ENCODE measurements at places on chromosomes 3 and 15.

DNA sequence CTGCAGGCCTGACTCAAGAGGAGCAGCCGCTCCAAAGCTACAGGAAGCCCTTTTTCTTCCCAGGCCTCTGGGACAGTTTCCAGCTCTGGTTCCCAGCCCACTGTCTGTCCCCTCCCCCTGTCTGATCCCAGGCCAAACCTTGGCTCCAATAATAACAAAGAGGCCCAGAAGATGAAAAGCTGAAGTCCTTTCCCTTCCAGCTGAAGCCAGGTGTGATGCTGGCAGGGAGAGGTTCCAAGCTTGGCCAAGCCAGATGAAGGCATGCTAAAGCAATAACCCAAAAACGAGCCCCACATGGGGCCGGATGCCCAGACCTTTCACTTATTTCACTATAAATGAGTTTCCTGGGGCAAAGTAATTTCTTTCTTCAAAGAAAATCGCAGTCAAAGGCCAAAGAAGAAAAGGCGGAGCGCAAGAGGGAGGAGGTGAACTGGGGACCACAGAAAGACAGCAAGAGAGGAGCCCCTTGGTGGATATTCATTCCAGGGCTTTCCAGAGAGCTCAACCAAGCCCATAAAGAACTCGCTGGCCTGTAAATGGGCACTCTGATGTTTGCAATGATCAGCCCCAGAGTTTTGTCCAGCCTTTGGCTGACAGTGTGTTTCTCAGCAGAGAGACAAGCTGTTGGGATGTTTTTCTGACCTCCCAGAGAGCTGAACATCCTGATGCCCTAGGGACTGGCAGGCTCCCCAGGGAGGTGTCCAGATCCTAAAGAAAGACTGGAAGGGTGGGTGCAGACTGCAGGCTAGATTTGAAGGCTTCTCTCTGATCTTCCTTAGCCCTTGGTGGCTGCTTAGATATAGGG lies 157.6 kb downstream of the UACA start:
- no peak overlapping the region for H3K4me3 ChIP-seq
- peak overlapping the region; percentile 38 for H3K27ac ChIP-seq
- no peaks in the 10 kb centered on the region for H3K36me3 ChIP-seq
- no peak for DNase-seq
- H3K4me1 ChIP-seq = peaks cover 5% of the 10 kb centered on the region

DNA sequence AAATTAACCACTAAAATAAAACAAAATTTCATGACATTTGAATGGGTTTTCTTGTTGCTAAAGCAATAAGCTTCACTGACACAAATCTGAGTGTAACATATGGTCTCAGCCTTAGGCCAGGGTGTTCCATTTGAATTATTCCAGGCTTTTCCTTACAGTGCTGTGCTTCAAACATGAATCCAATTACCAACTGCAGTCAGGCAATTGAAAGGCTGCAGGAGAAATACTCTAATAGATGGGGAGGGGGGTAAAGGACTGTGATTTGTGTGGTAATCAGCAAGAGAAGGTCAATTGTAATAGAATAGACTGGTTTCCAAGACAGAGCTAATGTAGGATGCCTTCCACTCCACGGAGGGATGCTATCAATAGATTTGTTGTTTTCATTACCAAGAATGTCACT lies 466.7 kb downstream of the C3orf38 start:
- no peak overlapping the region for H3K4me3 ChIP-seq
- DNase-seq = no peak
- no peaks in the 10 kb centered on the region for H3K27me3 ChIP-seq
- H3K36me3 ChIP-seq = no peaks in the 10 kb centered on the region
- no peak overlapping the region for H3K27ac ChIP-seq

DNA sequence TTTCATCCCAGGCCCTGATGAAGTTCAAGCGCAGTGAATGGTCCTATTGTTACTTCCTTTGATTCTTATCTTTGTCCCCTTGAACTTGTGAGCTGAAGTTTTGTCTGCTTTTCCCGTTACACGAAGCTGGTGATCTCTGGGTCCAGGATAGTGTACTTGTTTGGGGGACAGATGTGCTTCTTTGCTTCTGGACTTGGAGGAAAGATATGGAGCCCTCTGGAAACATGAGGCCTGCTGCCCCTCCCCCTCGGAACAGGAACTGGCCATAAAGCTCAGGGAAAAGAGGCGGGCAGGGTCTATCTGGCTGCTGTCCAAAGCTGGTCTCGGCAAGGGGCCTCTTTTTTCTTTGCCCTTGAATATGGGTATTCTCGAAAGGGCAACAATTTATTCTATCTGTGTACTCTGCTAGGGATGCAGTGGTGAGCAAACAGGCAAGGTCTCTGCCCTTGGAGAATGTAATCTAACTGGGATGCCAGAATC lies 47.6 kb downstream of the IDH2 start:
- no peak overlapping the region for H3K27ac ChIP-seq
- no peak for DNase-seq
- peaks cover under 1% of the 10 kb centered on the region for H3K4me1 ChIP-seq

DNA sequence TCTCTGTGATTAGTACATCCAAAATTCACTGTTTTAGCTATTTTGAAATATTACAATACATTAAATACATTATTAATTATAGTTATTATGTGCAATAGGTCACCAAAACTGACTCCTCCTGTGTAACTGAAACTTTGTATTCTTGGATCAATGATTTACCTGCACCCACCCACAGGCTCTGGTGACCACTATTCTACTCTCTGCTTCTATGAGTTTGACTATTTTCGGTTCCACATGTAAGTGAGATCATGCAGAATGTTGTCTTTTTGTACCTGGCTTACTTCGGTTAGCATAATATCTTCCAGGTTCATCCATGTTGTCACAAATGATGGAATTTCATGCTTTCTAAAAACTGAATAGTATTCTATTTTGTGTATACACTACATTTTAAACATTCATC lies 43.8 kb downstream of the SLC2A2 start:
- no peak overlapping the region for H3K27ac ChIP-seq
- no peaks in the 10 kb centered on the region for H3K27me3 ChIP-seq
- H3K36me3 ChIP-seq = no peaks in the 10 kb centered on the region
- H3K4me1 ChIP-seq = no peaks in the 10 kb centered on the region
- no peak for DNase-seq

GRCh38 chr3:160860346-160860745 lies 104.3 kb downstream of the PPM1L start:
- H3K4me3 ChIP-seq = no peak overlapping the region
- H3K27ac ChIP-seq = no peak overlapping the region
- H3K4me1 ChIP-seq = no peaks in the 10 kb centered on the region
- no peaks in the 10 kb centered on the region for H3K36me3 ChIP-seq

- H3K36me3 ChIP-seq = no peaks in the 10 kb centered on the region
- no peak overlapping the region for H3K4me3 ChIP-seq
- no peaks in the 10 kb centered on the region for H3K27me3 ChIP-seq
- H3K27ac ChIP-seq = no peak overlapping the region
- no peaks in the 10 kb centered on the region for H3K4me1 ChIP-seq
Observed at GRCh38 chr3:192864941-192865340, 52.7 kb downstream of the MB21D2 start.

GRCh38 chr3:189143771-189144170 lies 28.0 kb upstream of the TPRG1 start:
- no peaks in the 10 kb centered on the region for H3K27me3 ChIP-seq
- no peak overlapping the region for H3K27ac ChIP-seq
- DNase-seq = no peak
- no peaks in the 10 kb centered on the region for H3K4me1 ChIP-seq
- no peaks in the 10 kb centered on the region for H3K36me3 ChIP-seq
- no peak overlapping the region for H3K4me3 ChIP-seq

GRCh38 chr3:100089812-100090668 lies 24.3 kb downstream of the FILIP1L start:
- no peaks in the 10 kb centered on the region for H3K36me3 ChIP-seq
- DNase-seq = no peak
- H3K4me1 ChIP-seq = no peaks in the 10 kb centered on the region
- peak overlapping the region; percentile 33 for H3K27ac ChIP-seq
- H3K4me3 ChIP-seq = no peak overlapping the region

GRCh38 chr3:13932578-13933295 lies 52.9 kb upstream of the WNT7A start:
- DNase-seq = no peak
- H3K36me3 ChIP-seq = no peaks in the 10 kb centered on the region
- peak overlapping the region; percentile 55 for H3K4me3 ChIP-seq
- H3K27me3 ChIP-seq = no peaks in the 10 kb centered on the region
- no peak overlapping the region for H3K27ac ChIP-seq

- no peaks in the 10 kb centered on the region for H3K4me1 ChIP-seq
- no peaks in the 10 kb centered on the region for H3K27me3 ChIP-seq
- H3K27ac ChIP-seq = no peak overlapping the region
- no peak overlapping the region for H3K4me3 ChIP-seq
Observed at GRCh38 chr3:114207768-114208167, 28.9 kb upstream of the DRD3 start.

GRCh38 chr15:88303395-88303794 lies 46.9 kb upstream of the NTRK3 start:
- H3K36me3 ChIP-seq = no peaks in the 10 kb centered on the region
- no peaks in the 10 kb centered on the region for H3K27me3 ChIP-seq
- H3K27ac ChIP-seq = no peak overlapping the region
- no peak overlapping the region for H3K4me3 ChIP-seq

- DNase-seq = no peak
- H3K4me1 ChIP-seq = no peaks in the 10 kb centered on the region
- no peak overlapping the region for H3K27ac ChIP-seq
- H3K27me3 ChIP-seq = no peaks in the 10 kb centered on the region
- H3K4me3 ChIP-seq = no peak overlapping the region
Observed at GRCh38 chr15:41599061-41599460, 40.0 kb downstream of the TYRO3 start.

GRCh38 chr15:87628311-87628710 lies 628.2 kb downstream of the NTRK3 start:
- H3K27me3 ChIP-seq = no peaks in the 10 kb centered on the region
- no peak overlapping the region for H3K4me3 ChIP-seq
- no peaks in the 10 kb centered on the region for H3K36me3 ChIP-seq

- H3K4me1 ChIP-seq = no peaks in the 10 kb centered on the region
- DNase-seq = no peak
- H3K27ac ChIP-seq = no peak overlapping the region
- no peak overlapping the region for H3K4me3 ChIP-seq
- H3K36me3 ChIP-seq = no peaks in the 10 kb centered on the region
Observed at GRCh38 chr3:23333633-23334032, 130.5 kb downstream of the UBE2E2 start.

DNA sequence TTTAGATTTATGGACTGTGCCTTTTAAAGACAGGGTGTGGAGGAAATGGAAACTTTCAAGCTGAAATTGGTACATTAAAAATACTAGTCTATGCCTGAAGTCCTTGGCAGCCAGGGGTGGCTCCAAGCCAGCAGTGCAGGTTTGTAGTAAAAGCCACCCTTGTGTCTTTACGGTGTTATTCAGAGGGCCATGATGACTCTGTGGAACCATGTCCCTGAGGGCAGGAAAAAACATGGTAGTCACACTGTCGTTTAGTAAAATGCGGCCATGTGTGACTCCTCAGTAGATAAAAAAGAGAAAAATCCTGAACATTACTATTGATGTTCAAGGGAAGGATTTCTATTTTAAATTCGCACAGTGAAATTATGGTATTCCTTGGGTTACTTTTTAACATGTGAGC lies 2.7 kb downstream of the FAN1 start:
- H3K27ac ChIP-seq = no peak overlapping the region
- H3K27me3 ChIP-seq = no peaks in the 10 kb centered on the region
- peaks cover 8% of the 10 kb centered on the region for H3K4me1 ChIP-seq
- DNase-seq = no peak

GRCh38 chr3:54951405-54951804 lies 23.5 kb upstream of the LRTM1 start:
- H3K4me1 ChIP-seq = no peaks in the 10 kb centered on the region
- H3K27me3 ChIP-seq = no peaks in the 10 kb centered on the region
- DNase-seq = peak; percentile 73
- no peak overlapping the region for H3K27ac ChIP-seq
- no peak overlapping the region for H3K4me3 ChIP-seq

GRCh38 chr3:187072102-187072501 lies 67.2 kb downstream of the RPL39L start:
- no peak overlapping the region for H3K4me3 ChIP-seq
- H3K27ac ChIP-seq = no peak overlapping the region
- peaks cover 27% of the 10 kb centered on the region for H3K36me3 ChIP-seq
- H3K4me1 ChIP-seq = no peaks in the 10 kb centered on the region
- no peaks in the 10 kb centered on the region for H3K27me3 ChIP-seq

DNA sequence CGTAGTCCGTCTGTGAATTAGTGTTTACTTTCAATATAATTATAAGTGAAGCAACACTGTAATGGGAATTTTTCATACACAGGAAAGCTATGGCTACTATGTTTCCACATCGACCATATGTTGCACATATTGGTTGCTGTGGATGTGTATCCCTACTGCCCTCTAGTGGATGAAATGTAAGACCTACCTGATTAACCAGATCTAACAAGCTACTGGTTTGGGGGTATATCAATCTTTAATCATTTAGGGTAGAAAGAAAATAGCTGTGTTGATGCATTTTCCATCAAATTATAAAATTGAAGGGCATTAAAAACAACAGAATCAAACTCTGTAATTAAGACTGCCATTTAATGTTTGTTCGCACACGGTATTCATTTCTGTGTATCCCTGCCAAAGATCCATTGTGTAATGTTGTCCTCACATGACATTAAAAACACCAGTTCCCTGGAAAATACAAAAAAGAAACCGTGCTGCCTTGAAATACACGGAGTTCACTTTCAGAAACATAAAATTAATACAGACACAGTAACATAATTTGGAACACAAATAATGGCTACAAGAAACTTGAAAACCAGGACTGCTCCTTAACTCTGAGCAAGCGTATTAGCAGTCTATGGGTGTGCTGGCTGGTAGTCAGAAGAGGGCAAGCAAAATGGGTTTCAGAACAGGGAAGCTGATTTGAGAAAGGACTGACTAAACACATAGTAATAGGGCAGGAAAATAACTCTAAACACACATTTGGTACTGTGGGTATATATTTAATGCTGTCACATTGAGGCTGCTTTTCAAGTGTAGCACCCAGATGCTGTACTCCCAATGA lies 125.1 kb downstream of the TIGIT start:
- H3K4me1 ChIP-seq = no peaks in the 10 kb centered on the region
- peak overlapping the region; percentile 48 for H3K4me3 ChIP-seq

GRCh38 chr15:29800491-29801366 lies 21.5 kb downstream of the TJP1 start:
- H3K4me1 ChIP-seq = no peaks in the 10 kb centered on the region
- H3K27me3 ChIP-seq = no peaks in the 10 kb centered on the region
- no peaks in the 10 kb centered on the region for H3K36me3 ChIP-seq
- no peak overlapping the region for H3K27ac ChIP-seq
- no peak for DNase-seq

- no peak overlapping the region for H3K4me3 ChIP-seq
- no peak overlapping the region for H3K27ac ChIP-seq
- no peaks in the 10 kb centered on the region for H3K27me3 ChIP-seq
- H3K36me3 ChIP-seq = no peaks in the 10 kb centered on the region
- DNase-seq = no peak
Observed at GRCh38 chr15:100332721-100333120, 9.1 kb downstream of the ADAMTS17 start.

DNA sequence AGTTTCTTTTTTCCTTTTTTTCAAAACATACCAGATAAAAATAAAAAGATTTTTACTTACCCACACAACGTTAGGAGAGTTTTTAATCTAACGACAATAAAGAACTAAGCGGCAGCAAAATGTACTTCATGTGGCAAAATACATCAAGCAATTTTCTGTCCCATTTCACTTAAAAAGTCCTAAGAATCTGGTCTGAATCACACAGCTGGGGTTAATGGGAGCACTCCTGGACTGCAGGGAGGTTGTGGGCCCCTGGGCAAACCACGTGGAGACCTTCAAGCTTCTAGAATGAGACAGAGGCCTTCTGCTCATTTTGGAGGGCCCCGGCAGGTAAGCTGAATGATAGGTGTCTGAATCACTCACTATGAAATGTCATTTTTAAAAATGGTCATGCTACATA lies 193.8 kb downstream of the RORA start:
- DNase-seq = no peak
- no peak overlapping the region for H3K4me3 ChIP-seq
- peaks cover 9% of the 10 kb centered on the region for H3K4me1 ChIP-seq
- no peaks in the 10 kb centered on the region for H3K36me3 ChIP-seq
- peak overlapping the region; percentile 81 for H3K27ac ChIP-seq
- no peaks in the 10 kb centered on the region for H3K27me3 ChIP-seq
